ENCODE measurements at places on chromosomes 1 and 21.

- DNase-seq = no peak
Observed at GRCh38 chr1:218783131-218783530, 390.5 kb upstream of the LYPLAL1 start.

GRCh38 chr1:246801241-246802020 is 77.2 kb downstream of the SCCPDH start:
- DNase-seq = no peak

DNA sequence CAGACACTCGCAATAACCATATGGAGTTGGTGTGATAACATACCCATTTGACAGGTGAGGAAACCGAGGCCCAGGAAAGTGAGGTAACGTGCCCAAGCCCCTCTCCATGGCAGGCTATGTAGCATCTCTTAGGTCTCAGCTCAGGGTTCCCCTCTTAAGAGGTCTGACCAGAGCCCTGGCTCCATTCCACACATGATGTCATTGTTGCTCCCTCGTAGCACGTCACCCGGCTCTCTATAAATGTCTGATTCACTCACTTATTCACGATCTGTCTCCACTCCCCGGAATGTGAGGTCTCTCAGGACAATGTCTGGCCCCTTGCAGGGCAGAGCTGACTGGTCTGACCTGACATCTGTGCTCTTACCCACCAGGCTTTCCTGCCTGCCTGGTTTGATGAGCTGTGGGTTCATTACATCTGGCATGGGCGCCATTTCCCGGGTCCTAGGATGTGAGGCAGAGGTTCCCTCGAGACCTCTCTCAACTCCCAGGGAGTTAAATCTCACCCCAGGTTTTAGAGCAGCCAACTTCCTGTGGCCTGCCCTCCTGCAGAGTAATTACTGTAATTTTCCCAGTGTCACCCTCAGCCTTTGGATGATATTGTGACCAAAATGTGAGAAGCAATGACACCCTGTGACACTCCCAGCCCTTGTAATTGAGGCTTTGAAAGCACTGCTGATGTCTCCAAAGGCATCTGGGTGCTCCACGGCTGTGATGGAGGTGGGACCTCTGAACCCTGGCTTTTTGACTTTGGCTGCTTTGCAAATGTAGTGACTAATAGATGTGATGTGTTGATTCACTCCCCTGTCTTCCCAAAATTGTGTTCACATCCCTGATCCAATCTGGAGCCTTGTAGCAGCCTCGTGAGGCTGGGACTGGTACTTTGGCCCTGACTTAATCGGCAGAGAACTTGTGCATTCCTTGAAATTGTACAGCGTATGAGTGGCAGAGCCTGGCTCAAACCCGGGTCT is 10.6 kb downstream of the ACTL8 start:
- DNase-seq = no peak

GRCh38 chr1:61539720-61540462 is 185.1 kb downstream of the TM2D1 start:
- DNase-seq = no peak

GRCh38 chr1:211829343-211830054 is 1.1 kb downstream of the LPGAT1 start:
- DNase-seq = no peak

- no peak for DNase-seq
Observed at GRCh38 chr1:31198600-31198999, 41.1 kb downstream of the NKAIN1 start.

GRCh38 chr1:70003211-70003908 is 202.0 kb downstream of the LRRC40 start:
- DNase-seq = no peak

GRCh38 chr21:35801391-35801790 is 258.9 kb downstream of the SETD4 start:
- DNase-seq = no peak
